Upper lobe of left lung (tissue), 6 donors: ENCODE measurements at places on chromosomes 6 and 20. TPM values are rescaled to one million over a fixed set of nuclear protein-coding genes. Genes with fewer than 3 reads are reported as not detected.

DNA sequence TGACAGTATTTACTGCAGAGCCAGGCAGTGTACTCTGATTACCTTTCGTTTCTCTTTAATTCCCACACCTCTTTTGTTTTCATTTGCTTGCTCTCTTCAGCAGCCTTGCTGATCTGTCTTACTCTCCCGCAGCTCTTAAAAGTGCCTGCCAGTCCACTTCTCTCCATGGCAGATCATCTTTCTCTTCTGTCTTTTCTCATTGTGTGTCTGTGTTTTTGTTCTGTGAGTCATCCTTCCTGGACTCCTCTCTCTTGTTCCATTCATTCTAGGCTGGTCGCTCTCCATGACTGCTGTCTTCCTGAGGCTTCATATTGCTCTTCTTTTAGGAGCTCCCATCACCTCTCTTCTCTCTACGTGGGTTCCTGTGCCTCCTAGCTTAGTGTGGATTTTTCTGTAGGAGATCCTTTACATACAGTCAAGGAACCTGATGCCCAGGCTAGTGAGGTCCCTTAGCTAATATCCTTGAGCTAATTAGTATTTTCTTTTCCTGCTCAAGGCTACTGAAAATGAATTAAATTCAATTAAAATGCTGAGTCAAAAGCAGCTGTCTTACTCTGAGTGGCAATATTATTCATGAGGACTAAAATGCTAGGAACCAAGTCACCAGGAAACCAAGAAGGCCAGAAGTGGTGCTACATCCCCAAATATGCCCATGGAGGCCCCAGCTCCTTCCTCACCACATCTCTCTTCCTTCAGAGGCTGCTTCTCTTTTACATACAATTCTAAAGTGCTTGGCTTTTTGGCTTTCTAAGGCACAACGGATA lies 86.1 kb downstream of the SLX4IP start:
- no peaks in the 10 kb centered on the region for H3K36me3 ChIP-seq
- DNase-seq, result no peak
- no peaks in the 10 kb centered on the region for H3K27me3 ChIP-seq
- H3K4me3 ChIP-seq, result no peak overlapping the region

DNA sequence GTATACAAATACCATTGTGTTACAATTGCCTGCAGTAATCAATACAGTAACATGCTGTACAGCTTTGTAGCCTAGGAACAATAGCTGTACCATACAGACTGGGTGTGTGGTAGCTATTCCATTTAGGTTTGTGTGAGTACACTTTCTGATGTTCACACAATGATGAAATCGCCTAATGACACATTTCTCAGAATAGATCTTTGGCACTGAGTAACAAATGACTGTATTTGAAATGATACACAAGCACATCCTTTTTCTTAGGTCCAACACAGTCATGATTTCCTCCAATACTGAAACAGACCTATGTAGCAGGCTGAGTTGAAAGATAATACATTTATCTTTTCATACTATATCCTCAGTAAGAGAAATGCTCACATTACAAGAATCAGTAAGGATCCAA lies 13.9 kb downstream of the KHDRBS2 start:
- no peaks in the 10 kb centered on the region for H3K36me3 ChIP-seq
- H3K4me3 ChIP-seq, result no peak overlapping the region
- no peaks in the 10 kb centered on the region for H3K27me3 ChIP-seq
- DNase-seq, result no peak
- peak overlapping the region; percentile 31 for H3K27ac ChIP-seq

DNA sequence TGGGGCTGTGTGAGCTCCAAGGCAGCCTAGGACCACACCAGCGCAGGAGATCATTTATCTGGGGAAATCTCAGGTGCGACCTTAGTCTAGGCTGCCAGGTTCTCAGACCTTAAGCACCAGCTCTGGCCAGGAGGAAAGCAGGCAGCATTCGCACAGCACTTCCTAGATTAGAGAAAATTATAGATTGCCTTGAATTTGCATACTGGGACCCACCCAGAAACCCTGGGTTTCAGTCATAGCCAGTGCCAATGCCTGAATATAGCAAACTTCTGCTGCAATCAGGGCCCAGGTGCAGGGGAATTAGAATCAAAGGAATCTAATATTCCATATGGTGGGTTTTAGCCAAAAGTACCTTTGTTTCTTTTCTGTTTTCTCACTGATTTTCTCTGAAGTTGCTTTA lies 204.3 kb upstream of the CST7 start:
- no peak overlapping the region for H3K4me3 ChIP-seq
- no peaks in the 10 kb centered on the region for H3K4me1 ChIP-seq
- no peaks in the 10 kb centered on the region for H3K36me3 ChIP-seq
- DNase-seq, result no peak
- no peaks in the 10 kb centered on the region for H3K27me3 ChIP-seq

- H3K27me3 ChIP-seq, result no peaks in the 10 kb centered on the region
- peaks cover under 1% of the 10 kb centered on the region for H3K4me1 ChIP-seq
- H3K27ac ChIP-seq, result no peak overlapping the region
Observed at GRCh38 chr6:16205377-16206144, 32.8 kb upstream of the GMPR start.

DNA sequence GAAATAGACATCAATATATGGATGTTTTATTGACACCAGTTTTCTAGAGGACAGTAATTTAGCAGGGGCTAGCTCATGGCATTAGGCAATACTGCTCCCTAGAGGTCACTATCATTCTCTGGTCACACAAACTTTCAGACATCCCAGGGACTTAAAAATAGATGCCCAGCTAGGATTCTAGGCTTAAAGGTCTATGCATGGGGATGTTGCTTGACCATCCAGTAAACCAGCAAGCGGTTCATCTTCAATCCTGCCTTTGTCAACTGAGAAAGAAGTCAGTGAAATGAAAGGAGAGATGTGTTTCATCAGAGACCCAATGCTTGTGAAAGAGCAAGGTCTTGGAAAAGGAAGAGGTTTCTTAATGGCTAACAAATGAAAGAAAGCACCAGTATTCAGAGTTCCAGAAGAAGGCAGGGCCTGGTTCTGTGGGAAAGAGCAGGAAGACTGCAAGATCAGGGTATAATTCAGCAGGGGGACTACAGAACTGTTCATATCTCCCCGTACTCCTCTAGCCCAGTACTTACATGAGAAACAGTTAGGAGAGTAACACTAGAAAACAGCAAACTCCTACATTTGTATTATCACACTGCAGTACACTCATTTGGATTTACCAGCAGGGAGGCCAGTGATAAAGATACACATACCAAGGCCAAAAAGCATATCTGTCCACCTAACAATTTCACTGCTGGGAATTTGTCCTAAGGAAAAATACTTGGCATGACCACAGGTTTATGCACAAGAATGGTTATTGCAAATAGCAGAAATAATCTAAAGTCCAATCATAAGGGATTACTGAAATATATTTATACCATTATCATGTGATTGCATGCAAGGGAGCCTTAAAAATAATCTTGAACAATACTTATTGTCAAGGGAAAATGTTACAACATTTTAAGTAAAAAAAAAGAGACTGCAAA lies 151.4 kb upstream of the LAMA2 start:
- H3K36me3 ChIP-seq, result no peaks in the 10 kb centered on the region
- no peak for DNase-seq
- H3K27ac ChIP-seq, result no peak overlapping the region
- H3K4me3 ChIP-seq, result no peak overlapping the region

DNA sequence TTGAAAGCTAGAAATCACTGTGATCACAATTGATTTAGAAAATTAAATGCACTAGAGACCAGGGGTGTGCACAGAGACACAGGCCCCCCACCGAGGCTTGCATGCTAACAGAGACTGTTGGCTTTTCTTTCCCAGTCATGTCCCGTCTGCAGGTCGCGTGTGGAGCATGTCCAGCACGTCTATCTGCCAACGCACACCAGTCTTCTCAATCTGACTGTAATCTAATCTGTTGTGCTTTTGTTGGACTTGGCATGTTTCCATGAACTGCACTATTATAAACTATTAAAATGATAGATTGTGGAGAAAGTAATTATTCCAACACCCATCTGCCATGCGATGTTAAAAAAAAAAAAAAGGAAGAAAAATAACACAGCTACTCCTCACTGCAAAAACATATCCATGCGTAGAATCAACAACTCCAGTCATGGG lies 17.7 kb downstream of the MYLIP start:
- peaks cover 17% of the 10 kb centered on the region for H3K4me1 ChIP-seq
- no peaks in the 10 kb centered on the region for H3K27me3 ChIP-seq
- DNase-seq, result no peak
- H3K36me3 ChIP-seq, result peaks cover 38% of the 10 kb centered on the region
- H3K27ac ChIP-seq, result no peak overlapping the region

- no peak for DNase-seq
- no peaks in the 10 kb centered on the region for H3K36me3 ChIP-seq
- peaks cover 1% of the 10 kb centered on the region for H3K4me1 ChIP-seq
- peak overlapping the region; percentile 30 for H3K27ac ChIP-seq
- no peaks in the 10 kb centered on the region for H3K27me3 ChIP-seq
Observed at GRCh38 chr6:11789744-11790143, 11.1 kb upstream of the ADTRP start.

DNA sequence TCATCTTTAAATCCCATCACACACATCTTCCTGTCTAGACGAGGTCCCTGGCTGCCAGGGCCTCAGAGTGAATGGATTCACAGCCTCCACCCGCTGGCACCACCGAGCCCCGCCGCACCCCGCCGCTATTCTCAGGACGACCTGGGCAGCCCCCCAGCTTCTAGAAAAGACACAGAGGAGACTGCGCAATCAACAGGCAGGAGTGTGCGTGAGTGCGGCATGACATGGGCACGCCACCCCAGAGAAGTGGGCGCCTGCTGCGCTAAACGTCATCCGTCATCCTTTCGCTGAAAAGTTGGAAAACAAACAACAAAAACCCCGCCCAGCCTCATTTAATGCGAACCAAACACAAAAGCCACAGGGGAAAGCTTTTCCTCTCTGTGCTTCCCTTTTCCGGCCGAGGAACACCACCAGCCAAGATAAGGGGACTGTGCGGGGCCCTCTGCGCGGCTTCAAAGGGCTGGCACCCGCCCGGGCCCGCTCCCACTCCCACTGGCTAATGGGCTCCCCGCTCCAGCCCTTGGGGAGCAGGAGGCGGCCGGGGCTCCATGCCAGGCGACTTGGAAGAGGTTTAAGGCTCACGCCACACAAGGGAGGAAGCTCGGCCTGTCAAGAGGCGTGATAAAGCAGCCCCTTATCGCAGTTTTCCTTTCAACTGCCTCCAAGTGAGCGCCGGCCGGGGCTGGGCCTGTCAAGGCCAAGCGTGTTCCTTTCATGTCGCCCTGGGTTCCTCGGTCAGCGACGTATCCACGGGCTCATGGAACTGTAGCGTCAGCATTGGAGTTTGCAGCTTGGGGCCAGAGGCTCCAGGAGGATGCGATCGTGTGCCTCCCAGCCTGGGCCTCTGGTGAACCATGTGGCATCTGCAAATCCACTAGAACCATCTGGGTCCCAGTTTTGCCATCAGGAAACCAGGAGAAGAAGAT lies 50.1 kb downstream of the NFATC2 start:
- peak; percentile 46 for DNase-seq
- H3K4me1 ChIP-seq, result peaks cover 42% of the 10 kb centered on the region
- H3K27ac ChIP-seq, result peak overlapping the region; percentile 33
- H3K36me3 ChIP-seq, result no peaks in the 10 kb centered on the region
- no peaks in the 10 kb centered on the region for H3K27me3 ChIP-seq

DNA sequence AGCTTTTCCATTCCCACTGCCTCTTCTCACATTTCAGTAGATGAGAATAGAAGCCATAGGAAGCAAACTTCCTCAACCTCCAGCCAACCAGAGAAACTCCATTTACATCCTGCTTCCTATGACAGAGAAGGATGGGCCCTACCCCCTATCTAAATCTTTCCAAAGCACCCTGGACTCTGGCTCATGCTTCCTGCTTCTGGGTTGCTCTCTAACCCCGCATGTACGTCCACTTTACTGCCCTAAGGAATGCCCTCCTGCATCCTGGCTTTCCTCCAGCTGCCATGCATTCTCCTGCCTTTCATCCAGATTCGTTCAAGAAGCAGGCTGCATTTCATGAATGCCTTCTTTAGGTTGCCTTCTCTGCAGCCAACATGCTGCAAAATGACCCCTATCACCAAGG lies 91.9 kb downstream of the FAM217A start:
- H3K36me3 ChIP-seq, result no peaks in the 10 kb centered on the region
- DNase-seq, result no peak

- no peak for DNase-seq
- H3K36me3 ChIP-seq, result no peaks in the 10 kb centered on the region
- H3K27me3 ChIP-seq, result no peaks in the 10 kb centered on the region
- H3K27ac ChIP-seq, result no peak overlapping the region
Observed at GRCh38 chr6:14818422-14818884, 427.4 kb upstream of the JARID2 start.

ADGB gene
- total RNA-seq, result 1.4 TPM

PTCHD4 gene
- 0.49 TPM for total RNA-seq

SOX18 gene
- total RNA-seq, result 6.3 TPM

ZNF217 gene
- total RNA-seq, result 21.3 TPM

OR2H1 gene
- total RNA-seq, result not detected

PLEKHG1 gene
- 45.4 TPM for total RNA-seq
